CD8-positive, alpha-beta memory T cell (primary cell): ENCODE measurements at places on chromosomes 13 and 19.

GRCh38 chr19:49064768-49065611, at the start of gene NTF4:
NTF4 (minus strand) TSS chr19:49064818; CDS start chr19:49061997, 2,821 bp downstream.
- H3K27ac ChIP-seq, result no peak within 1 kb of the TSS
- no peak for DNase-seq
- no peaks in the 10 kb centered on the region for H3K36me3 ChIP-seq
- H3K27me3 ChIP-seq, result peaks cover 14% of the 10 kb centered on the region
- no peak within 1 kb of the TSS for H3K4me3 ChIP-seq

DNA sequence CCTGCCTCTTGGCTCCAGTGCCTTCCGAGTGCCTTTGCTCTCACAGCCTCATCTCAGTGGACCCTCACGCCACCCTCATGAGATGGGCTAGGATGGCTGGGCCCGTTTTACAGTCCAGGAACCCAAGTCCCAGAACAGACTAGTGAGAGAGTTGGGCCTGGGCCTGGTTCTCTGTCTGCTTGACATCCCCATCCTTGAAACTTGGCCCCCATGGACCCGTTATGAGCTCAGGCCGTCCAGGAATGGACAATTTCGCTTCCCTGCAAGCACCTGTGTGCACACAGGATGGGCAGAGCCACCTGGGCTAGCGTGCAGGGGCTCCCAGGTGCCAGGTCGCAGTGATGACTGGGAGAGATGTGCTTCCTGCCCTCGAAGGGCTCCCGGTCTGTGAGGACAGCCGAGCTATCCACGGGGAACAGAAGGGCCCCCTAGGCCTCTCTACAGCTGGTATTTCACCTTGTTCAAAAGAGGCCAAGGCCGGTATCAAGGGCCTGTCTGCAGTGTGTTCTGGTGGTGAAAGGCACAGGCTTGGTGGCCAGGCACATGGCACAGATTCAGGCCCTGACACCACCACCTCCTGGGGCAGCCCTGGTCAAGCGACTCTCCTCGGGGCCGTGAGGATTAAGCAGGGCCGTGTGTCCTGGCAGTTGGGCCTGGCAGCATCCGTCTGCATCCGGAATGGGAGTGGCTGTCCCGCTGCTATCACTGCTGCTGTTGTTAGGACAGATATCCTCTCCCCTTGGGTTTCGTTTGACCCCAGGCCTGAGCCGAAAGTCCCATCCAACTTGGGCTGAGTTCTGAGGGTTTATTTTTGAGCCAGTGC, 38.9 kb downstream of the CAPN12 start:
- no peak overlapping the region for H3K4me3 ChIP-seq
- H3K4me1 ChIP-seq, result no peaks in the 10 kb centered on the region
- H3K27me3 ChIP-seq, result no peaks in the 10 kb centered on the region
- no peak for DNase-seq
- peaks cover 49% of the 10 kb centered on the region for H3K36me3 ChIP-seq

DNA sequence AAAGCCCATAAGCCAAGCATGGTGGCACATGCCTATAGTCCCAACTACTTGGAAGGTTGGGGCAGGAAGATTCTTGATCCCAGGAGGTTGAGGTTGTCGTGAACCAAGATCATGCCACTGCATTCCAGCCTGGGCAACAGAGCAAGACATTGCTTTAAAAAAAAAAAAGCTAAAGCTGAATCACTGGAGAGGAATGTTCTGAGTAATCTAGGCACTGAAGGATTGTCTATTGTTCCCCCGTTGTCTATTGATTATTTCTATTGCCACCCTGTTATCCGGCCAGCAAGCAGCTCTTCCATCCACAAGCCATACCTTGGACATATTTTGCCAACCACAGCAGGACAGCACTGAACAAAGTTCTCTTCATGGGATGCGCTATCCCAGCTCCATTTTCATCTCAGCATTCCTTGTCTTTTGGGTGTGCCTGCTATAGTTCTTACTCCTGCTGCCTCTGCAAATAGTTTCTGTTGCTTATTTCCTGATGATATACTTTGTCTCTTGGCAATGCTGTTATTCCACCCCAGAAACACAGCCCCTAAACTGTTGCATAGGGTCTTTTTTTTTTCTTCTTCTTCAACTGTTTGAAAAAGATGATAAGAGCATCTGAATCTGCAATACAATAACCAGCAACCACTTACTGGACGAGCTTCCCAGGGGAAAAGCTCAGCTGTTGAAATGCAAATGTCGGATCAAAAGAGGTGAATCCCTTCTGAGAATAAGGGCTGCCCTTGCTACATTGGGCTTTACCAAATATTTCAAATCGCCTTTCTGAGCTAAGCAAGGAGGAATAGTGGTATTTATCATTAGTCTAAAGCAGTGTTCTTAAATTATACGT, 22.2 kb upstream of the SIAH3 start:
- H3K4me1 ChIP-seq, result no peaks in the 10 kb centered on the region
- no peaks in the 10 kb centered on the region for H3K27me3 ChIP-seq
- DNase-seq, result no peak

GRCh38 chr19:27884376-27884775, 1328.6 kb downstream of the UQCRFS1 start:
- H3K36me3 ChIP-seq, result no peaks in the 10 kb centered on the region
- H3K27me3 ChIP-seq, result no peaks in the 10 kb centered on the region
- no peaks in the 10 kb centered on the region for H3K4me1 ChIP-seq
- DNase-seq, result no peak
